Glomerular endothelial cell (primary cell): ENCODE measurements at places on chromosomes 16 and 17. TPM values are rescaled to one million over a fixed set of nuclear protein-coding genes. Genes with fewer than 3 reads are reported as not detected.

ABCC12 gene
- total RNA-seq = not detected in 2 replicates

- no peak for DNase-seq
Observed at GRCh38 chr16:29862383-29862883, 593 bp downstream of the CDIPT start.

DNA sequence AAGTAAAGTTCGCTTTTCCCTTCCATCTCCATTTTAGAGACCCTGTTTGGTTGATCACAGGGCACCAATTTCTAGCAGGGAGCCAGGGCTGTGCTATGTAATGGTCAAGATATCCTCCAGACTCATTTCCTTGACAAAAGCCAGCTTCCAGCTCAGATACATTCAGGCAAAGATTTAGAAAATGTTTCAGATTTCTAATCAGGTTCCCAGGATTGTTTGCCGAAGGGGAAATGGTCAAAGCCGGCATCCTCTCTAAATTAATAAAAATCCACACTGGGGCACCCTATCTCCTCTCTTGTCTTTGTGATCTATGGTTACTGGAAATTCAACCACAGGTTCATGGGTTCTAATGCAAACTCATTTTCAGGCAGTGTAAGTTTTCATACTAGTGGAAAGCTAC, 686.8 kb upstream of the KIF2B start:
- no peak for DNase-seq

DNA sequence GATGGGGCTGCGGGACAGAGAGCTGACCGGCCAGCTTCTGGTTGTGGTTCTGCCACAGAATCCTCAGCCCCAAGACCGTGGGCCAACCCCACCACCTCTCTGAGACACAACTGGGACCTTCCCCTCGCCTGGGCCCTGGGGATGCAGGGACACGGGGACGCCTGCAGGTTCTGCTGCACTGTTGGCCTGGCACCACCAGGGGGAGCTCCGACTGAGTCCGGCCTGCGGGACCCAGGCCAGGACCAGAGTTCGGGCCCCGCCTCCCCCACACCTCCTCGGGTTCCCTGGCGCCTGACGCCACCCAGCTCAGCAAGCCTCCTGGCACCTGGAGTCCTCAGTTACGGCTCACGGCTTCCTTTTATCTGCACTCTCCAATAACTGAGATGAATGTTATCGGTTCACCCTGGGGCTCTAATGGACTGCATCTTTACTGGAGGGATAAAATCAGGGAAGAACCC, 27.3 kb downstream of the TBC1D16 start:
- no peak for DNase-seq

- no peak for DNase-seq
Observed at GRCh38 chr17:56595831-56596690, 2.6 kb downstream of the NOG start.

DNA sequence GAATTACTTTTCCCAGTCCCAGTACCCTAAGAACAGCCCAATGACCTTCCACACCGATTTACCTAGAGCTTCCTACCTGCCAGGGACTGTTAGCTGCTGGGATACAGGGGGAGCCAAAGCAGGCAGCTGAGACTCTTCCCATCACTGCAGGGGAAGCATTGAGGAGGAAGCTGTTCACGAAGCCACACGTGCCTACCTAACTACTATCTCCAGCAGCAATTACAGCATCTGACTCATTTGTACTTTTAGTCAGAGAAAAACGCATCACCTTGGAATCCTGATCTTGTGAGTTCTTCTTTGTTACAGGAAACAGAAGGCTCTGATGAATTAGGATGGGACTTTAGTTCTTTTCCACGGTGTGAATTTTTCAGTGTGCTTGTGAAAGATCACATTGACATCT, 113.7 kb upstream of the DHX40 start:
- no peak for DNase-seq
